ENCODE measurements at places on chromosomes 2 and 18.

GRCh38 chr2:96604104-96604503 is 34.0 kb downstream of the KANSL3 start:
- no peak for DNase-seq

DNA sequence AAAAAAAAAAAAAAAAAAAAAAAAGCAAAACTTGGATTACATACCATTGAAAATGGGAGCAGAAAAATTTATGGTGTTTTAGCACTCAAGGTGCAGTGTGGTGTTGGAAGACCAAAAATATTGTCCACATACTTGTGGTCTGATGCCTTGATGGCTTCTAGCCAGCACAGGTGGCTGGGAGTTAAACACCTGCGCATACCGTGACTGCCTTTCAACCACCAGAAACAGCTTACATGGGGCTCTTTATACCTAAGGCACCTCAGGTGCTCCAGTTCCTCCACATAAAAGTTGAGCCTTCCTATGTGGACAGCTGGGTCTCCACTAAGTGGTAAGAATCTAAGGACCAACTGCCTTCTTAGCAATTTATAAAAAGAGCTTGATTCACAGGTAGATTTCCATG is 802.6 kb upstream of the CELF4 start:
- no peak for DNase-seq

DNA sequence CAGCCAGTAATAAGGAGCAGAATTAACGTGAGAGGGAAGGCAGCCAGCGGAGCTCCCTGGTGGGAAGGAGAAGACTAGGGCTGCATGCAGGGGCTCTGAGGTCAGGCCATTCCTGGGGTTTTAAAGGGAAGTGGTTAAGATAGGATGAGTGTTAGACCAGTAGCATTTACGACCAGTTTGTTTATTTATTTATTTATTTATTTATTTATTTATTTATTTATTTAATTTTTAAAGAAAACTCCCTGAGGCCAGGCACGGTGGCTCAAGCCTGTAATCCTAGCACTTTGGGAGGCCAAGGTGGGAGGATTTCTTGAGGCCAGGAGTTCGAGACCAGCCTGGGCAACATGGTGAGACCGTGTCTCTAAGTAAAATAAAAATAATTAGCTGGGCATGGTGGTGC is 152.8 kb downstream of the FHOD3 start:
- DNase-seq, result no peak

- DNase-seq, result no peak
These were observed 31.3 kb downstream of the SP140L start for GRCh38 chr2:230358305-230358704.

DNA sequence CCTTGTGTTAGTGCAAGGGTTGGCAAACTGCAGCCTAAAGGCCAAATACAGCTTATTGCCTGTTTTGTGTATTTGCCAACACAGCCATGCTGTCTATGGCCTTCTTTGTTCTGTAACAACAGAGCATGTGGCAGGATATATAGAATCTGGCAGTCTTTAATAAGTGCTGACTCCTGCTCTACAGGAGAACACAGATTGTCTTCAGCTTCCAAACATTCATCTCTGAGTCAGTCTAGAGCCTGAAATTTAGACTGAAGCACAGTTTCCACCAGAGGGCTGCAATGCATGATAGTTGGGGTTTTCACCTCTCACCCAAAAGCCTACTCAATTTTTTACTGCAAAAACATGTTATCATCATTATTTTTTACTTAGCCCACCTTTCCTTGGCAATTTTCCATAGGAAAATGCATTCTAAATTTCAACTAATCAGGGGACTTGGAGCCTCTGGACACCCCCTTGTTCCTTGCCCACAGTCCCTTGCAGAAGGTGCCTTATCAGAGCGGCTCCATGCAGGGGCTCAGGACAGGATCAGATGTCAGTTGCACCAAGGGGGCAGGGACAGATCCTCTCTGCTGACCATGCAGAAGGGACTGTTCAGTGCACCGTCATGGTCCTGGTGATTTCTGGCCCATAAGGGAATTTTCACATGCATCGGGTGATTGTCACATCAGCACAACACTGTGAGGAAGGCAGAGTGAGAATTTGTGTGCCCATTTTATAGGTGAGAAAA is 12.4 kb downstream of the IL37 start:
- DNase-seq, result no peak

DNA sequence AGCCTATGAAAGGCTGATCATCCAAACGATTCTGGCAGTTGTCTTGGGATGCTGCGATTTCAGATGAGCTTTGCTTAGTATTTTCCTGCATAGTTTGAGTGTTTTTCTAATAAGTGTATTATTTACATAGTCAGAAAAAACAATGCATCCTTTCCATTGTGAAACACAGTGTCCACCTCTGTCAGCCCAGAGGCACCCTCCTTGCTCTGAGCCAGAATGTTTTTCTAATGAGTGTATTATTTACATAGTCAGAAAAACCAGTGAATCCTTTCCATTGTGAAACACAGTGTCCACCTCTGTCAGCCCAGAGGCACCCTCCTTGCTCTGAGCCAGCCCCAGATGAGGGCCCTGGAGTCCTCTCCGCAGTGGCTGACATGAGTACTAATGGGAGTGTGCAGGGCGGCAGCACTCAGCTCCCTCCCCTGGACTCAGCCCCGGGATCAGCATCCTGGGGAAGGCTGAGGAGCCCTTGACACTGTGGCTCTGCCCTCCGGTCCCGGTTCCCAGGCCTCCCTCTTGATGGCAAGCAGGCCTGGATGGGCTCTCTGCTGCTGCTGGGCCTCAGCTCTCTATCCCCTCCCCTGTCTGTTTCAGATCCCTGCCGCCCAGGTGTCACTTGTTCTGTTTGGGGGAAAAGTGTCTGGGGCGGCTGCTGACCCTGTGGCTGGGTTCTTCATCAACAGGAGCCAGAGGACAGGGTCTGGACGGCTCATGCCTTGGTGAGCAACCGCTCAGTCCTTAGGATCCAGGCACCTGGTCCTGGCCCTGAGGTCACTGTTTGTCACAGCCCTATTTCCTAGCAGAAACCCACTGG is 5.9 kb downstream of the MFSD2B start:
- DNase-seq, result no peak

- no peak for DNase-seq
These were observed 214.0 kb downstream of the SS18 start for GRCh38 chr18:25876330-25876948.

DNA sequence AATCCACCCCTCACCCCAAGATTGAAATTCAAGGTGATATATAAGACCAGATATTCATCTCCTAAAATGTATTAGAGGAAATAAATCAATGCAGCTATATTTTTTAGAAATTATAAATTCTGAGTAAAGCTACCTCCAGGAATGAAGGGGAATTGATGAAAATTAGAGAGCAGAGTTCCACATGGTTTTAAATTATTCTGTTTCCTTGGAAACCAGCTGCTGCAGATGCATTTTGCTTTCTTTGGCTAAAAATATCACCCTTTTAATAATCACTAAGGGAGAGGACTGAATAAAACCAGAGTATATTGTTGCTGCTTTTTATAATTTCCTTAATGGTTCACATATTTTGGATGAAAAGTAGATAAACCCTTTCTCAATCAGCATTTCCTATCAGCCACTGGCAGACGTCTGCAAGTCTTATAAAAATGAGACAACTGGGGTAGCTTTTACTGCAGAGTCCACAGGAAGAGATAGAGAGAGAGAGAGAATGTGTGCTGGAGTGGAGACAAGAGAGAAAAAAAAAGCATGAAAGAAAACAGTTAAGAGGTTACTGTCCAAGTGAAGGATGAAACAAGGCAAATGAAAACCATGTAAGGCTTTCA is 2.0 kb downstream of the CSRNP3 start:
- no peak for DNase-seq

DNA sequence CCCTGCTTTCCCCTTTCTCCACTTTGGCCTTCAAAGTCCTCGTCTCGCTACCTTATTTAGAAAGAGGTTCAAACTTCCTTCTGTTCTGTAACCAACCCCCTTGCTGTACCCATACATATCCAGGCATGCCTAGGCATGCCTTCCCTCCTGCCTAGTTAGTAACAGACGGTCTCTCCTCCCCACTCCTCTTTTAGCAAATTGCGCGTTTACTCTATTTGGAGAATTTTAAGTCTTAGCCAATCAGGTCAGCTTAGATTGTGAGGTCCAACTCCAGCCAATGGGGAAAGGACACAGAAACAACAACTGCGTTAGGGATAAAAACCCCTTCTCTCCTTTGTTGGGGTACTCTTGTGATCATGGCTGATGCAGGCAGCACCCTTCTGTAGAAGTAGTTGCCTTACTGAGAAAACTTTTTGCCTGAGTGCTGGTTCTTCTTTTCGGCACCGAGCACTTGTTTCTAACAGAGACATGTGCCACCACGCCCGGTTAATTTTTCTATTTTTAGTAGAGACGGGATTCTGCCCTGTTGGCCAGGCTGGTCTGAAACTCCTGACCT is 85.9 kb upstream of the FOXI3 start:
- DNase-seq, result no peak

GRCh38 chr2:123500988-123501387 is 524.1 kb upstream of the CNTNAP5 start:
- DNase-seq, result no peak

- peak; percentile 79 for DNase-seq
These were observed 50.7 kb upstream of the PAIP2B start for GRCh38 chr2:71277536-71278103.

- no peak for DNase-seq
These were observed 116.6 kb upstream of the PELI1 start for GRCh38 chr2:64260817-64261216.

GRCh38 chr2:6945087-6945813 is 28.0 kb downstream of the RNF144A start:
- DNase-seq, result no peak

GRCh38 chr2:30765876-30766470 is 41.3 kb downstream of the CAPN13 start:
- DNase-seq, result no peak

DNA sequence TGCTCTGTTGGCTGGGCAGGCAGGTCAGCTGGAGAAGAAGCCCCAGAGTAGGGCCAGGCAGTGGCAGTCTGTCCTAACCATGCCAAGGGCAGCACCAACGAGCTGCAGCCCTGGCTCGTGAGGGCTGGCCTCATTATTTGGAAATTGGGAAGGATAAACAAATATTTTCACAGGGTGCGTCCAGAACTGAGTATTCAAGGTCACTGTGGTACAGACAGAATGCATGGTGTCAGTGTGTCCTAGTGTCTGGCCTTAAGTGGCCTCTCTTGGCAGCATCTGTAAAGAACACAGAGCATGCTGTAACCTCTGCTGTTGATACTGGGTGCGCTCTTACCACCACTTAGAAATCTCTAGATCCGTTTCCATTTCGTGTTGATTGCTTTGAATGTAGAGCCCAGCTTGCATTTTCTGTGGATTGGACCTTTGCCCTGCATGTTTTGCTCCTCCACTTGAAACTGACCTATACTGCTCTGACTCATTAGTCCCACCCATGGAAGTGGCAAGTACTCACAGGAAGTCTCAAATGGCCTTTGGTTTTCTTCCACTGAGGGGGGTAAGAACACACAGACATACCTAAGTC is 88.2 kb downstream of the GREB1L start:
- no peak for DNase-seq

DNA sequence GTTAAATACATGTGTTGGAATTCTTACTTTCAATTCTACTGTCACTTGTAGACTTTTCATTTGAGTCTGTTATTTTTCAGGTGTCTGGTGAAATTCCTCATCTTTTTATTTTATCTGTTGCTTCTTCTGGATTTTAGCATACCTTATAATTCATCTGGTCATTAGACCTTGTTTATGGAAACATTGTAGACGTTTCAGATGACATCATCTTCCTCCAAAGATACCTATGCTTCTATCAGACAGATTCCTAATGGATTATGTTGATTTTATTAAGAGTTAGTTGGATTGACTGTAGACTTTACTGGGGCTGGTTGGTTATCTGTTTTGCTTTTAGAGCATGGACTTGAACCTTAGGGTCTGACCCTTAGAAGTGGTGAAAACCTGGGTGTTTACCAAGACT is 15.3 kb upstream of the MFSD2B start:
- DNase-seq, result no peak

DNA sequence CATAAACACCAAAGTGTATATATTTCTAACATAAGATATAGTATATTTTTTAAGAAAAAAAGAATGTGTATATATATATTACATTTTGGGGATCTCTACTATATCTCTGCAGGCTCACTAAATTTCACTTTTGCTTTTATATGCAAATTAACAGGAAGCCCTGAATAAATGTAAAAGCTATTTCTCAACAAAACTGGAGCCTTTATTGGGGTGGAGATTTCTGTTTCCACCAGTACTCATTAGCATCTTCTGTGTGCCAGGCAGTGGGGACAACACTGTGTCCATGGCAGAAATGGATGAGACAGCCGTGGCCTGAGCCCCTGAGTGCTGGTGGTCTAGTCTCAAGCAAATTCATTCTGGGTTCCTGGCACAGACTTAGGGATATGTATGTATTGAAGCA is 41.3 kb downstream of the C18orf63 start:
- no peak for DNase-seq

DNA sequence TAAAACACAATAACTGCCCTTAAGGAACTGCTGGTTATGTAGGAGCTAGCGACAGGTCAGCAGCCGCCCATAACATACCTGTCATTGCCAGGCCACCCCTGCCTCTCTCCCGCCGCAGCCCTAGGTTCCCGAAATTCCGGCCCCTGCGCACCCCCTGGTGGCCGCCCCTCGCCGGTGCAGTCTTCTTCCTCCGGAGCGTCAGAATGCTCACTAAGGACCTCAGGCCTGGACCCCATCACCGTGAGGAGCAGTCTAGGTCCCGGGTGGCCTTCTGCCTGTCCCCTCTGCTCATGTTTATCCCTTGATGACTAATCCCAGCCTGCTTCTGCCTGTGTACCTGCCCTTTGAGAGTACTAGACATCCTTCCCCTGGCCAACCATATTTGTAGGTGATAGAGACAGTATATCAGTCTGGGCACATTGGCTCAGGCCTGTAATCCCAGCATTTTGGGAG is 115.7 kb upstream of the SLC1A4 start:
- no peak for DNase-seq

GRCh38 chr2:8867363-8867762 is 29.9 kb upstream of the KIDINS220 start:
- no peak for DNase-seq

GRCh38 chr2:172350839-172351479 is 76.4 kb upstream of the ITGA6 start:
- DNase-seq, result peak; percentile 8

GRCh38 chr2:168185583-168186274 is 61.7 kb downstream of the STK39 start:
- no peak for DNase-seq

- DNase-seq, result no peak
These were observed 93.7 kb downstream of the TMEM17 start for GRCh38 chr2:62412347-62412742.
